NCI-H510A (cell line): ENCODE measurements at places on chromosomes 12 and 14.

DNA sequence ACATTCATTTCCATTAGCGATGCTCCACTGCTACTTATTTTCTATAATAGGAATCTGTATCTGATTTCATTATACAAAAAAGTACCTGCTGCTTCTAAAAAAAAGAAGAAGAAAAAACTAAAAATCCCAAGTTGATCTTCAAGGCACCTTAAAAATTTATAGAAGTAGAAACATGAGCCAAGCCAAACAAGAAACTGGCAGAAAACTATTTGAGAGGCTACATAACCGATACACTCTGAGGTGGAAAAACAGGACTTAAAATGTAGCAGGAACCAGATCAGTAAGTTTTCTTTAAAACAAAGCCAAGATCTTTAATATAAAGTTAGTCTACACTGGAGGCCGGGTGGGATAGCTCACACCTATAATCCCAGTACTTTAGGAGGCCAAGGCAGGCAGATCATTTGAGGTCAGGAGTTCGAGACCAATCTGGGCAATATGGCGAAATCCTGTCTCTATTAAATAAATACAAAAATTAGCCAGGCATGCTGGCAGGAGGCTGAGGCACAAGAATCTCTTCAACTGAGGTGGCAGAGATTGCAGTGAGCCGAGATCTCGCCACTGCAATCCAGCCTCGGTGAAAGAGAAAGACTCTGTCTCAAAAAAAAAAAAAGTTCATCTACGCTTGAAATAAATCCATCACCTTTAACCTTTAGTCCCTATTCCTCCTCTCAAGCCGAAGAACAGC is 278.6 kb downstream of the MED13L start:
- no peak for DNase-seq

GRCh38 chr14:101473795-101474562 is 87.3 kb upstream of the DIO3 start:
- no peak for DNase-seq

GRCh38 chr12:124995200-124995961 is 1.9 kb downstream of the BRI3BP start:
- DNase-seq = no peak

- DNase-seq = no peak
These were observed 658 bp upstream of the CEP128 start for GRCh38 chr14:80942191-80942600.

DNA sequence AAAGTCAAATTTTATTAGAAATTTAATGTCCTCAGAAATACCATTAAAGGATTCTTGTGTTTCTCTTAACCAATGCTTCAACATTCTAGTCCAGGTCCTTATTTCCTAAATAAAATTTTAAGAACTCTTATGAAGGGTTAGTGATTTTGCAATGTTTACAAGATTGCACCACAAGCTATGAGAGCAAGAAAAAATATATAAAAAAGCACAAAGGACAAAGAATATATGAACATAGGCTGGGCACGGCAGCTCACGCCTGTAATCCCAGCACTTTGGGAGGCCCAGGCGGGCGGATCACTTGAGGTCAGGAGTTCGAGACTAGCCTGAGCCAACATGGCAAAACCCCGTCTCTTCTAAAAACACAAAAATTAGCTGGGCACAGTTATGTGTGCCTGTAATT is 7.7 kb downstream of the RACGAP1 start:
- no peak for DNase-seq

DNA sequence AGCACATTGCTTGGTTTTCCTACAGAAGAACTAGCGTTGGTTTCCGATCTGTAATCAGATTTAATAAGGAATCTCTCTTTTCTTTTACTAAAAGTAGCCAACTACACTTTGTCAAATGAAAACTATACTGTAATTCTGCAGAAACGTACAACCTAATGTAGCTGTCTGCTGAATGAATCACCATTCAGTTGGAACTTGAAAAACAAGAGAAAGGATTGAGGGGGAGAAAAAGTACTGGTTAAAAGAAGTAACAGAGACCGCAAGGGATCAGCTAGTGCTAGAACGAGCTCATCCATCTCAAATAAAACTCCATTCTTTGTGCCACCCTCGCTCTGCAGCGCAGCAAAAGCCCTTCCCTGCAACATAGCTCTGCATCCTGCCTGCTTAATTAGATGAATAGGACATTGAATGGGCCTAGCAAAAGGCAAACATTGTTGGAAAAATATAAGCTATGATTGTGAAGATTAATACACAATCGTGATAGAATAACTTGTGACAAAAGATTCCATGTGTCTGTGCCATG is 2.6 kb downstream of the GARIN2 start:
- DNase-seq = no peak
